ENCODE measurements at places on chromosomes 16 and 17.

GRCh38 chr16:4114257-4115208 is 1.7 kb downstream of the ADCY9 start:
- no peak for DNase-seq

- DNase-seq: peak; percentile 81
Measured at GRCh38 chr16:69105501-69106361, at the start of gene HAS3. Gene HAS3, plus strand, starts transcription at chr16:69105653. Its CDS starts 3,743 bp downstream, at chr16:69109396.

GRCh38 chr16:69179328-69180010 is 7.5 kb upstream of the SNTB2 start:
- DNase-seq: peak; percentile 94

GRCh38 chr17:39603304-39604016 is 4.3 kb downstream of the NEUROD2 start:
- DNase-seq: no peak

GRCh38 chr17:73658821-73659515 is 14.7 kb upstream of the SDK2 start:
- no peak for DNase-seq

DNA sequence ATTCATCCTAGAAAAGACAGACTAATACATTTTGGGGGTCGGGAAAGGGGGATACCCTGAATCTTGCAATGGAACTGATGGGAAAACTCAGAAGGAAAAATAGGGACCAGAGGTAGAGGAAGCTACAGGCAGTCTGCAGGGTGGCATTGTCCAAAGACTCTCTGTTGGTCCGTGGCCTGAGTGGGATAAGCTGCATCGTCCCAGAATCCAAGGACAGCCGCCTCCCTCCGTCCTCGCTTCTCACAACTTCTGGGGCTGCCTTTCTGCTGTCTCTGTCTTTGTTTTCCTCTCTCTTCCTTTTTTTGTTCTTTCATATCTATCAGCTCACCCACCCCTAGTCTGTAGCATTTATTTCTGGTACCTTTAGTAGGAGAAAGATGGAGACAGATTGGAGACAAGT is 1052.6 kb upstream of the RBFOX1 start:
- no peak for DNase-seq
